Activated CD8-positive, alpha-beta T cell treated with anti-CD3 and anti-CD28 coated beads, Interleukin-2, amount 10 ng/mL, durations not matched to agents 7 days and 5 days (primary cell): ENCODE measurements at places on chromosomes 1 and 21. TPM values are rescaled to one million over a fixed set of nuclear protein-coding genes. Genes with fewer than 3 reads are reported as not detected.

DNA sequence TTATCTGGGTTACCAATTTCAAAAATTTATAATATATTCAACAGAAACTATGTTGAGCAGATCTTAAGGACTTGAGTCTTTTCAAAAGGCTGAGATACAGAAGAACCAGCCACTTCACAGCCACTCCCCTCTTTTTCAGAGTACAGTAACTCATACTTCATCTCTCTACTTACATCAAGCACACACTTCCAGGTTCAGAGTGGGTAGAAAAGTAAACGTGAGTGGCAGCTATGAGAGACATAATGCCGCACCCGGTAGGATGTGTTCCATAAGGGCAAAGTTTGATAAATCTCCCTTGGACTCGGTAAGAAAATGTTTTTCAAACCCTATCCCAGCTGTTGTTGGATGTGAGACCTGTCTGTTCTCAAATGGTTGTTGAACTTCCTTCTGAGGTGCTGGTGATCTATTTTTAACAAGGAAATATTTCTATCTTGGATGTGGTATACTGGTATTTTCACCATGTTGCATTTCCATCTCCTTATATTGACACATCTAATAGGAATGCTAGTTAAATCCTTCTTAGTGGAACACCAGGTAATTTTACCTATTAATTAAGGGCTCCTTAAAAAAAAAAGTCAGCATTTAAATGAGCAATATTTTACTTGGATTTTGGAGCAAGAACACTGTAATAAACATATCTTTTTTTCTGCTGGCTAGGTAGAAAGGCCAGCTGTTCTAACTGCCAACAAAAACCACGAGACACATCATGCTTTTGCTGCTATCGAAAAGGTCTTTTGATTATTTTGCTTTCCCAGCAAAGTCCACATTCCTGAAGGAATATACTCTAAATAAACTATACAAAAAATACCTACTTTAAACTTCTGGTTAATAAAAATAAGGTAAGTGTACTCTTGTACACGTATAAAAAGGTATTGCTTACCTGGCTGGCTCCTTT is 28.2 kb downstream of the CNN3 start:
- no peaks in the 10 kb centered on the region for H3K4me1 ChIP-seq
- H3K27me3 ChIP-seq, result no peaks in the 10 kb centered on the region
- H3K36me3 ChIP-seq, result no peaks in the 10 kb centered on the region

GRCh38 chr1:71650119-71650518 is 569.3 kb upstream of the ZRANB2 start:
- no peaks in the 10 kb centered on the region for H3K4me1 ChIP-seq
- no peak overlapping the region for H3K4me3 ChIP-seq
- no peak overlapping the region for H3K27ac ChIP-seq
- DNase-seq, result no peak
- H3K27me3 ChIP-seq, result no peaks in the 10 kb centered on the region

- DNase-seq, result no peak
- H3K4me3 ChIP-seq, result no peak overlapping the region
- no peak overlapping the region for H3K27ac ChIP-seq
- H3K27me3 ChIP-seq, result peaks cover 62% of the 10 kb centered on the region
- H3K4me1 ChIP-seq, result no peaks in the 10 kb centered on the region
Observed at GRCh38 chr1:38139738-38140487, 93.3 kb upstream of the POU3F1 start.

GRCh38 chr1:54347955-54348699 is 58.1 kb downstream of the SSBP3 start:
- peaks cover 46% of the 10 kb centered on the region for H3K4me1 ChIP-seq
- peak overlapping the region; percentile 50 for H3K27ac ChIP-seq
- H3K27me3 ChIP-seq, result no peaks in the 10 kb centered on the region

DNA sequence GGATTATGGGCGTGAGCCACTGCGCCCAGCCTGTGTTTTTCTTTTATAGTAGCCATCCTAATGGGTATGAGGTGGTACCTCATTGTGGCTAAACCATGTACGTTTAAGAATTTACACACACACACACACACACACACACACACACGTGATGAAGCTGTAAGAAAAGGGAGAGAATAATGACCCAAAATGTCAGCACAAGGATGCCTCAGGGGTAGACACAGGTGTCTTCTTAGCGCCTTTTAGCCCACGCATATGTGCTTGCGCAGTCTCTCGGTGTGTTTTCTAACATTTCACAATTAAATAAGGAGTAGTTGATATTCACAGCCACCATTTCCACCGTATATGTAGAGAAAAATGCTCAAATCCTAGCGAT is 782 bp upstream of the PFKL start:
- H3K27me3 ChIP-seq, result no peaks in the 10 kb centered on the region
- peaks cover 15% of the 10 kb centered on the region for H3K36me3 ChIP-seq
- peaks cover 61% of the 10 kb centered on the region for H3K4me1 ChIP-seq
- peak overlapping the region; percentile 90 for H3K4me3 ChIP-seq

DNA sequence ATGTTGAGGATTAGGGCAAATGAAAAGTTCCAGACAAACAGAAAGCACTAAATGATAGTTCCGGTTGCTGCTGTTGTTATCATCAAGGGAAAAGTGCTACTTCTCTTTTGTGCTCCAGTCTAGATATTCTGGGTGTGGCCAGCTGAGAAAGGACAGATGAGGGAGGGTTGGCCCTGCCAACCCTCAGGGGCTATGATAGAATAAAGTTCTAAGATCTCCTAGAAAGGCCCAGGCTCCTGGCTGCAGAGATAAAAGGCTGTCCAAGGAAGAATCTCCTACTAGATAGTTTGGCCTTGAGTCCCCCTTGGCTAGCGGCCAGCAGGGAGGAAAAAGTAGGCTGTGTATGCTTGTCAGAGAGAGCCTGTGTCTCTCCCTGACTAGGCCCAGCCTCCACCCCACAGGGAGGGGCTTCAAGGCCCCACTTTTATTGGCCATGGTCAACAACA is 31.5 kb downstream of the RIMS3 start:
- no peak overlapping the region for H3K27ac ChIP-seq
- H3K27me3 ChIP-seq, result no peaks in the 10 kb centered on the region
- H3K4me3 ChIP-seq, result no peak overlapping the region
- H3K36me3 ChIP-seq, result peaks cover 5% of the 10 kb centered on the region
- H3K4me1 ChIP-seq, result peaks cover 35% of the 10 kb centered on the region

DNA sequence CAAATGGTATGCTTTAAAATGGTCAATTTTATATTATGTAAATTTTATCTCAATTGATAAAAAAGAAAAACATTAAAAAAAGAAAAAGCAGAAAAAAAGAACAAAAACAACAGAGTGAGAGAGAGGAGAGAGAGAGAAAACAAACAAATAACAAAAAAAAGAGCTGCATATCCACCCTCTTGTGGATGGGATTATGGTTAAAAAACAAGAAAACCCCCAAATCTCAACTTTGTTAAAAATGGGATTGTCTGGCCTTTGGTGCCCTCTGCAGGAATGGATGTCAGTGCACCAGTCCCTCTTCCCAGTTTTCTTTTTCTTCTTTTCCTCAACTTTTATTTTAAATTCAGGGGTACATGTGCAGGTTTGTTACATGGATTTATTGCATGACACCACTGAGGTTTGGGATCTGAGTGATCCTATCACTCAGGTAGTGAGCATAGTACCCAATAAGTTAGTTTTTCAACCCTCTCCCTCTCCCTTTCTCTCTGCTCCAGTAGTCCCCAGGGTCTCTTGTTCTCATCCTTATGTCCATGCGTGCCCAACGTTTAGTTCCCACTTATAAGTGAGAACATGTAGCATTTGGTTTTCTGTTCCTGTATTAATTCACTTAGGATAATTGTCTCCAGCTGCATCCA is 28.1 kb downstream of the RNF187 start:
- peaks cover 33% of the 10 kb centered on the region for H3K4me1 ChIP-seq
- no peak overlapping the region for H3K4me3 ChIP-seq
- H3K27ac ChIP-seq, result no peak overlapping the region
- peaks cover 53% of the 10 kb centered on the region for H3K27me3 ChIP-seq

- no peak overlapping the region for H3K4me3 ChIP-seq
- no peaks in the 10 kb centered on the region for H3K27me3 ChIP-seq
- H3K4me1 ChIP-seq, result peaks cover 27% of the 10 kb centered on the region
Observed at GRCh38 chr1:173415905-173416450, 61.2 kb upstream of the PRDX6 start.

DNA sequence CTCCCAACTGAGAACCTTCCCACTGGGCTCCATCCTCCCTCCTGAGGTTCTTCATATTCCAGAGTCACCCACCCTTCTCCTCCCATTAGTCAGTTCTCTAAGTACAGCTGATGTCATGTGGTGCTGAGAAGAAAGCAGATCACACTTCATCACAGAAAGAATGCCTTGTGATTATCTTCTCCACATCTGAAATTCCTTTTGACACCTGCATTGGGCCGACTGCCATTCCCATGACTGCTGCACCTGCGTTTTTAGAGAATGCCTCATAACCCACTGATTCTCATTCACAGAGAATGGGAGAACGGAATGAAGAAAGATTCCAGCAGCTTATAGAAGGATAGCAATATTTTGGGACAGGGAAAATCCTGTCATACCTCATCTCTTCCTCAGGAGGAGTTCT is 14.3 kb downstream of the LEPR start:
- H3K36me3 ChIP-seq, result peaks cover 11% of the 10 kb centered on the region
- no peaks in the 10 kb centered on the region for H3K27me3 ChIP-seq
- no peak overlapping the region for H3K27ac ChIP-seq
- no peak overlapping the region for H3K4me3 ChIP-seq
- H3K4me1 ChIP-seq, result peaks cover 12% of the 10 kb centered on the region

The SAMD11 gene
- total RNA-seq, result not detected

The LMOD1 gene
- not detected for total RNA-seq

The LCE1E gene
- total RNA-seq, result not detected

The CACNA1S gene
- not detected for total RNA-seq

The WLS gene
- total RNA-seq, result not detected

The PRR9 gene
- not detected for total RNA-seq

The TNFRSF4 gene
- 1.6 TPM for total RNA-seq

The C1orf52 gene
- 25.5 TPM for total RNA-seq
